ENCODE measurements at places on chromosomes 12 and 14. TPM values are rescaled to one million over a fixed set of nuclear protein-coding genes. Genes with fewer than 3 reads are reported as not detected.
A peak's percentile ranks its signal among the peaks of the same experiment; 100 is the strongest.

- peak; percentile 52 for DNase-seq
- no peaks in the 10 kb centered on the region for H3K36me3 ChIP-seq
- no peak overlapping the region for H3K4me3 ChIP-seq
Measured at GRCh38 chr14:99560922-99561683, 42.9 kb downstream of the CCDC85C start.

- H3K27ac ChIP-seq: no peak overlapping the region
- H3K4me3 ChIP-seq: no peak overlapping the region
- peaks cover 24% of the 10 kb centered on the region for H3K4me1 ChIP-seq
- DNase-seq: no peak
Measured at GRCh38 chr14:35399083-35399937, 5.2 kb downstream of the NFKBIA start.

DNA sequence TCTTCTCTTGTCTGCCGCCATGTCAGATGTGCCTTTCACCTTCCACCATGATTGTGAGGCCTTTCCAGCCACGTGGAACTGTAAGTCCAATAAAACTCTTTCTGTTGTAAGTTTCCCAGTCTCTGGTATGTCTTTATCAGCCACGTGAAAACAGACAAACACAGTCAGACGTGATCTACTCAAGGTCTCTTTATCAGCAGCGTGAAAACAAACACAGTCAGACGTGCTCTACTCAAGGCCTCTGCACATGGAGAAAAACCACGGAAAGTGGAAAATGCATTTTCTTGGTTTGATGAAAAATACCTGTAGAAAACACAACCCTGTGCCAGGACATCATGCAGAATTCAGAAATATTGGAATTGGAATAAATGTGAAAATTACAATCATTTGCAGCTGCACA lies 1115.7 kb downstream of the TMEM121 start:
- H3K4me1 ChIP-seq: no peaks in the 10 kb centered on the region
- no peak overlapping the region for H3K4me3 ChIP-seq
- H3K36me3 ChIP-seq: no peaks in the 10 kb centered on the region
- DNase-seq: no peak
- H3K27me3 ChIP-seq: no peaks in the 10 kb centered on the region
- H3K27ac ChIP-seq: no peak overlapping the region

DNA sequence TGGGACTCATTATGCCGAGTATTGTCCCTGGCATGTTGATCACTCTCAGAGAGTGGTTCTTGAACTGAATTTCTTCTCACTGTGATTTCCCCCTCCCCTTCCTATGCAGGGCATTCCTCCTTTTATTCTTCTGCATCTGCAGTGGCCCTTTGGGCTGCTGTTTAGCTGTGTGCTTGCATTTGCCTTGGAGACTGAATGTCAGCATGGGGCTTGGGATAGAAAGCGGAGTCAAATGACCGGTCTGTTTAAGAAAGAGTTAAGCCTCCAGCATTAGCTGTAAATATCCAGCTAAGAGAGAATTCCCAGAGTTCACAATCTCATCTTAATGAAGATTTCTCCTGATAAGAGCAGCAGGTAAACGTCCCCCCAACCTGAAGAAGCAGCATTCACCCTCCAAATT lies 65.6 kb upstream of the RMST start:
- H3K27me3 ChIP-seq: peaks cover 16% of the 10 kb centered on the region
- H3K4me3 ChIP-seq: no peak overlapping the region
- DNase-seq: no peak
- no peaks in the 10 kb centered on the region for H3K36me3 ChIP-seq
- H3K27ac ChIP-seq: no peak overlapping the region

GRCh38 chr12:45886685-45887084 lies 103.7 kb downstream of the SCAF11 start:
- no peak for DNase-seq
- H3K27ac ChIP-seq: no peak overlapping the region
- H3K4me1 ChIP-seq: no peaks in the 10 kb centered on the region
- H3K27me3 ChIP-seq: no peaks in the 10 kb centered on the region
- no peak overlapping the region for H3K4me3 ChIP-seq
- H3K36me3 ChIP-seq: no peaks in the 10 kb centered on the region

DNA sequence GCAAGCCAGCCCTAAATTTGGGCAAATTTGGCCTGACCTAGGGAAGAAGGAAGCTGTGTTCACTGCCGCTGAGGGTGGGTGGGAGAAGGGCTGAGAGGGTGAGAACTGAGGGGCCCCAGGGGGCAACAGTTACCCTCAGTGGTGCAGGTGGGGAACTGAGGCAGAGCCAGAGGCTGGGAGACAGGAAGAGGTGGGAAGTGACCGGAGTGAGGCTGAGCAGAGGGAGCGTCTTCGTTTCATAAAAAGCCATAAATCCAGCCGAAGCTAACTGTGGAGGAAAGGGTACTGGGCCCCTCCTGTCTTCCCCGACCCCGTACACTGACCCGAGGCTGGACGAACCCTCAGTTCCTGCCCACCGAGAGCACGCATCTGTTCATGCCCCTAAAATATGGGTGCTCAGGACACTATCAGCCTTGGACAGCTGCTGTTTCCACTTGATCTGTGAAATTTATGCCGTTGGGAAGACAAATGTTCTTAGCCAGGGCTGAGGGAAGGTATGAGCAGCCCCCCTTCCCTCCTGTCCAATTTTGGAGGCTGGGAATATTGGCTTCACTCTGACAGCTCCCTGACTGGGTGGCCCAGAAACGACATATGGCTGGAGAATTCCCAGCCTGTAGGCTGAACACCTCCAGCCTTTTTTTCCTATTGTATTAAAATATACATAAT lies 116.5 kb downstream of the KIF26A start:
- no peaks in the 10 kb centered on the region for H3K36me3 ChIP-seq
- peaks cover 10% of the 10 kb centered on the region for H3K27me3 ChIP-seq
- no peak overlapping the region for H3K4me3 ChIP-seq
- no peaks in the 10 kb centered on the region for H3K4me1 ChIP-seq

DNA sequence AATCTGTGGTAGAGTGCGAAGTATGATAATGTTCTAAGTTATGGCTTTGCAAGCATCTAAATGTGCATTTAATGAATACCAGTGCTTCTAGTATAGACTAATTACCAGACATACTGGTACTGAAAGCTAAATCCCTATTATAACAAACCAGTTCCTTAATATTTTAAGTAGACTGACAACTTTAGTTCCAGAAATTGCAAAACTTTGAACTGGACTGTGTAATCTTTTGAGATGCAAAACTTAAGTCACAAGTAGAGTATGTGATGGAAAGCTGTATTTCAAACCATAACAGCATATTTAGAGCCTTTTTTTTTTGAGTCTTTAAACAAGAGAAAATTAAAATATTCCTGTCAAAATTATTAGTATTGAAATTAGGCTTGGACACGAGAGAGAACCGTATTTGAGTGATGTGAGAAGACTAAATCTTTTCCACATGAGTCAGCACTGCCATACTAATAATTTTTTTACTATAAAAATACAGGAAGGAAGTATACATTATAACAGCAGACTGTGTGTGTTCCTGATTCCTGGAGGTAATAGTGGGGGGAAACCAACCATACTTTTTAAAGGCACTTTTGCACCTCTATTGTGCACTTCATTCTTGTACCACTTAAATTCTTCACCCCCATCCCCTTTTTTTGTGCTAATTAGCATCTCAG lies 45.5 kb downstream of the PPM1A start:
- H3K27me3 ChIP-seq: no peaks in the 10 kb centered on the region
- H3K27ac ChIP-seq: no peak overlapping the region
- no peak overlapping the region for H3K4me3 ChIP-seq
- peaks cover 10% of the 10 kb centered on the region for H3K4me1 ChIP-seq

Gene OVCH1
- total RNA-seq: not detected

Gene CD27
- total RNA-seq: not detected

Gene SOAT2
- total RNA-seq: 0.07 TPM

Gene VWF
- not detected for total RNA-seq

Gene MANSC4
- 4.1 TPM for total RNA-seq

Gene OAS2
- total RNA-seq: 10.5 TPM

Gene C14orf39
- 0.17 TPM for total RNA-seq

Gene SMIM41
- total RNA-seq: not detected

Gene DGKA
- total RNA-seq: 41.5 TPM
